ENCODE measurements at places on chromosomes 7 and 10.

DNA sequence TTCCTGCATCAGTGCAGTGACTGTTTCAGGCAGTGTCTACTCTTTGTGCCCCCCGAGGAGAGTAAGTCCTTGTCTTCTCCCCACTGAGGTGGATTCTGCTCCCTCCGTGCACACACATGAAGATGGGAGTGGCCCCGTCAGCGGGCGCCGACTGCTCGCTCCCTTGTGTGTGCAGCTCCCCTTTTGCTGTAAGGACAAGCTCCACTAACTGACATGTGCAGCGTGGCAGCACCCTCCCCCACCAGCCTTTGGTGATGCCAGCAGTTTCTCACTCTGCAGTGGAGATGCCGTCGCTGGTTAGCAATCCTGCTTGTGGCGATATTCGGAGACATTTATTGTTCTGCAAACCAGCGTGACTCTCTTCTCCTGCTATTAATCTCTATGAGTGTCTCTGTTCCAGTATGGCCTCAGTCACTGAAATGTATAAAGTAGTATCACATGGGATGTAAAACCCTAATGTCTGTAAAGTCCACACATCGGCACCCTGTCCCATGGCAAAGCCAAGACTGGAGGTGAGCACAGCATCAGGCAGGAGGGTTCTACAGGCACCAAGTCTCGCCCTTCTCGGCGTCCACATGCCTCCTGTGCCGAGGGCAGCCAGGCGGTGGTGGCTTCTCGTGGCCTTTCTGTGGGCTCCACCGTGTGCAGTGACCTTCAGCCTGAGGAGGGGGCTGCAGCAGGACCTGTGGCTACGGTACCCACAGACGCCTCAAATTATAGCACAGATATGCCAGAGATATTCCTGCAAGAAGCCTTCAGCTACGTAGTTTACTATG is 202.7 kb downstream of the EBF3 start:
- no peak for DNase-seq

DNA sequence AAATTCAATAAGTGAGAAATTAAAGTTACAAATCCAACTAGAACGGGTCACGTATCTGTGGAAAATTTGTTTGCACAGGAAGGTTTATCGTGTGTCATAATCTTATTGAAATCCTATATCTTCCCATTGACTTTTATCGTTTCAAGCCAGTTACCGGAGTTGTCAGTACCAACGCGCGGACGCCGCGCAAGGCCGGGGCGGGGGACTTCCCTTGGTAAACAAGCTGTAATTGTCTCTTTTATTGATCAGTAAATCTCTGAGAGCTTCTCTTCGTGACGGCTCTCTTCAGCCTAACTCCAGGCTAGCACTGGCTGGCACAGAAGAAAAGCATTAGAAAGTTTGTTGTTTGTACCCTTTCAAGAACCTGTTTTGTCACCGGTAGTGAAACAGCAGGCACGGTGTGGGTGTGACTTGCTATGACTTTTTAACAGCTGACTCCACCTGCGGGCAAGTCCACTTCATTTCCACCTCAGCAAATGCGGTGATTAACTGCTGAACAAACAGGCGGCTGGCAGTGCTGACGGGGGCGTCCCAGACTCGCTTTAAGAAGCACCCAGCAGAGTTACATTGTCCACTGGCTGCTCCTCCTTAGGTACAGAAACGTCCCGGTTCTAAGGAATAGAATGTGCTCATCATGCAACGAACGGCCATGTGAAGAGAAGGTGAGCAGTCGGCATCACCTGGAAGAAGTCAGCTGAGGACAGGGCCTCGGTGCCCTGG is 215.8 kb downstream of the MAD1L1 start:
- DNase-seq = no peak

DNA sequence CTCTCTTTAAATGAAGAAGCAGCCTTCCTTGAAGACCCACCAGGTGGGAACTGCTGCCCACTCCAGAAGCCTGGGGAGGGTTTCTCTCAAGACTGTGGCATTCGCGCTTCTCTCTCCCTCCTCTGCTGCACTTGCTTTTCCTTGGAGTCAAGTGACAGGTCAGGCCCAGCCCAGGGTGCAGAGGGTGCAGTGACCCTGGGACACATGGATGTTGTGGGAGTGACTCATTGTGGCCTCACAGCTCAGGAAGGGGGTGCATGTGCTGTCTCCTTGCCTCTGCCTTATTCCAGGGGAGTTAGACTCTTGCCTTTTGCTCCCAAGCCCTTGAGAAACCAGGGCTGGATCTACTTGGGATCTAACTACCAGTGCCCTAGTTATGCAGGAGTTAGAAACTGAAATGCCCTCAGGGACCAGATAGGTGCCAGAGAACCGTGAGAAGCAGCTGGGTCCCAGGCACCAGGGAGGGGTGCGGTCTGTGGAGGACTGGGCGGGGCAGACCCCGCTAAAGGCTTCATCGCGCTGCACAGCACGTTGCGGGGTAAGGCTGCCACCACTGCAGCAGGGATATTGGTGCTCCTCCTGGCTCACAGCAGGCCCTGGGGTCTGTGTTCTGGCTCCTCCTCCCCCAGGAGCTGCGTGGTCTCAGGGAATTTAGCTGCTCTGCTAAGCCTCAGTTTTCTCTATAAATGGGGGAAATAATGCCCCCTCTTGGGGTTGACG is 11.4 kb downstream of the FAM241B start:
- no peak for DNase-seq

DNA sequence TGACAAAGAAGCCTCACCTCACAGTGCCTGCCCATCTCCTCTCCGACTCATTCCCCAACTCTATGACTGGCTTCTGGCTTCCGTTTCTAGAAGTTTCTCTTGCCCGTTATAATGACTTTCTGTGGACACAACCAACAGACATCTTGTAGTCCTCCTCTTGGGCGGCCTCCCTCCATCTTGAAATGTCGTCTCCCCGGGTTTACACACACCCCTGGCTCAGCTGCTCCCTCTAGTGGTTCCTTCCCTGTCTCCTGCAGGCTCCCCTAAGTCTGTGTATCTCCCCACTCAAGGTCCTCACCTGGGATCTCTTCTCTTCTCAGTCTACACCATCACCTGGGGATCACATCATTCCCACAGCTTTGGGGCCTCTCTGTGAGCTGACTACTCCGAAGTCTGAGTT is 123.4 kb upstream of the NEBL start:
- no peak for DNase-seq
